GM12891 (cell line): ENCODE measurements at places on chromosomes 13 and 19.

- DNase-seq: no peak
Observed at GRCh38 chr19:55311797-55312196, 13.3 kb downstream of the TMEM150B start.

DNA sequence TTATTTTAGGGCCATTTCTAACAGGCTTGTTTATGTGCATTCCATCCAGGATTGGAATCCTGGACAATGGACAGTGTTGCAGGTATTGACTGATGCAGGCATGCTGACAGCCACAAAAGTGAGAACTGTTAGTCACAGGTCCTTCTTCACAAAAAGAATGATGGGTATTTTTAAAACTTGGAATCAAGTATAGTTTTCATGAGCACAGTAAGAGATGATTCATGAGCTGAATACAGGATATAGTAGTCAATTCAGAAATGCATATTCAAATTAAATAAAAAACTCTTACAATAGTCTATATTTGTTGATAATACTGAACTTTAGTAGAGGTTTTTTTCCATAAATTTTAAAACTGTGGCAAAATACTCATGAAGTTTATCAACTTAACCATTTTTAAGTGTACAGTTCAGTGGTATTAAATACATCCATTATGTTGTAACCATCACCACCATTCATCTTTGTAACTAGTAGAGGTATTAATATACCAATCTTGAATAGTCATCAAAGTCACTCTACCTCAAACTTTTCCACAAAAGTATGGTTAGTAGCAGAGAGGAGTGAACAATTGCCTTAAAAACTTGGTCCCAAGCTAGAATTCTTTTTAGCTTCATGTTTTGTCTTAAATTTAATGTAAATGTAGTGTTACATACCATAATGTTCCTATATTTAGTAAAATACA is 79.5 kb downstream of the KCNRG start:
- no peak for DNase-seq

- no peak for DNase-seq
Observed at GRCh38 chr19:18110609-18111232, 13.1 kb downstream of the MAST3 start.

- DNase-seq: no peak
Observed at GRCh38 chr13:113666951-113667701, at the start of gene GRK1. TSS of gene GRK1 (plus strand) at chr13:113667219. CDS start at chr13:113667387, 168 bp downstream.

GRCh38 chr19:10517361-10517759 is at the start of gene S1PR5:
TSS of gene S1PR5 (minus strand) at chr19:10517447. CDS start at chr19:10515011, 2,436 bp downstream.
- no peak for DNase-seq

DNA sequence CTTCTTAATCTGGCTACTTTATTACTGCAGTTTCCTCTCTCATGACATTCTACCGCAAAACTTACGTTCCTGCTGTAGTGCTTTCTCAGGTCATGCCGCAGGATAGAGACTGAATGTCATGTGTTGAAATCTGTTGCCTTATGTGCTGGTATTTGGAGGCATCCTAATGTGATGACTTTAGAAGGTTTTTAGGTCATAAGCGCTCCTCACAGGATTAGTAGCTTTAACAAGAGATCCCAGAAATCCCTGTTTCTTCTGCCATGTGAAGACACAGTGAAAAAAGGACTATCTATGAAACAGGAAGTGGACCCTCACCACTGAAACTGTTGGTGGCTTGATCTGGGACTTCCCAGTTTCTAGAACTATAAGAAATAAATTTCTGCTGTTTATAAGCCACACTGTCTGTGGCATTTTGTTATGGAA is 209.3 kb downstream of the LACC1 start:
- no peak for DNase-seq

DNA sequence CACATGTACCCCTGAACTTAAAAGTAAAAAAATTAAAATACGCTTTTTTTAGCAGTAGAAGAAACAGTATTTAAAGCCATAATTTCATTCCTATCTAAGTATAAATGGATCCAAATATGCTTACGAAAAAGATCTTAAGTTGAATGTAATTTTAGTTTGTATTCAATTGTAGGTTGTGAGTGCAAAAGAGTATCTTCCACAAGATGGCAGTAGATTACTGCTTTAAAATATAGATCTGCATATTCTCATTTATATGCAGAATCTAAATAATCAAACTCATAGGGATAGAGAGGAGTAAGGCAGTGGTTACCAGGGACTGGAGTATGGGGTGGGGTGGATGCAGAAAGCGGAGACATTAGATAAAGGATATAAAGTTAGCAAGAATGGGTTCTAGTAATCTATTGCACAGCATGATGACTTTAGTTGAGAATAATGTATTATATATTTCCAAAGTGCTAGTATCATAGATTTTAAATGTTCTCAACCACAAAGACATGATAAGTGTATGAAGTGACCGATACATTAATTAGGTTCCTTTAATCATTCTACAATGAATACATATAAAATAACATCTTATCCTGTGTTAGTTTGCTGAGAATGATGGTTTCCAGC is 14.2 kb downstream of the OR7A17 start:
- DNase-seq: no peak

DNA sequence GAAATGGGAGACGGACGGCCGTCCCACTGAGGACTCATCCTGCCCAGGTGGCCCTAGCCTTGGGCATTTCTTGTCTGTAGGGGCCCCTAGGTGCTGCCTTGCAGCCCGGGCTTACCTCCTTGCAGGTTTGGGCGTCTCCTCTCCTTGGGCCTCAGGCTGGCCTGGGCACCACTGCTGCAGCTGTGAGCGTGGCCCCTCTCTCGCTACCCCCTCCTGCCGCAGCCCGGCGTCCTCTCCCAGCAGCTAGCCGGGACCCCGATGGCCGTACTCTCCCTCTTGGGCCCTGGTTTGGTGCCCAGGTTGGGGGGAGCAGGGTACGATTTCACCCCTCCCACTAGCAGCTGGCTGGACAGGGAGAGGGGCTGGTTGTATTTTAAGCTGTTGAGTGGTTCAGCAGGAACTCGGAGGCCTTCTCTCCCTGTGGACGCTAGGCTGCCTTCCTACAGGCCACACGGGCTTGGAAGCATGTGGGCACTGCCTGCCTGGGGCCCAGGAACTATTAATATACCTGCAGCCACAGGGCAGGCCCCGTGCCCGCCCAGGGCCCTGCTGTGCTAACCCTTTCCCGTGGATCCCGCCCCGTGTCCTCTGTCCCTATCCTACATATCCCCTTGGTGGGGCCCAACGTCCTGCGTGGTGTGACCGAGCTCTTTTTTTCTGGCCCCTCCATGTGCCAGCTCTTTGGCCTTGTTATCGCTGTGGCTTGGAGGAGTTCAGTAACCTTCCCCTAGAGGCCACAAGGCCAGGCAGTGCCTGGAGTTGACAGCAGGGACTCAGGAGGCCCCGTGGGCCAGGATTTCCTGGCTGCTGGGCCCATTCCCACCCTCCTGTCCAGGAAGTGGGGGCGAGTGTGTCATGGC is 11.7 kb downstream of the NDUFB7 start:
- DNase-seq: no peak

- no peak for DNase-seq
Observed at GRCh38 chr13:82257790-82258507, 1624.3 kb downstream of the SLITRK1 start.

DNA sequence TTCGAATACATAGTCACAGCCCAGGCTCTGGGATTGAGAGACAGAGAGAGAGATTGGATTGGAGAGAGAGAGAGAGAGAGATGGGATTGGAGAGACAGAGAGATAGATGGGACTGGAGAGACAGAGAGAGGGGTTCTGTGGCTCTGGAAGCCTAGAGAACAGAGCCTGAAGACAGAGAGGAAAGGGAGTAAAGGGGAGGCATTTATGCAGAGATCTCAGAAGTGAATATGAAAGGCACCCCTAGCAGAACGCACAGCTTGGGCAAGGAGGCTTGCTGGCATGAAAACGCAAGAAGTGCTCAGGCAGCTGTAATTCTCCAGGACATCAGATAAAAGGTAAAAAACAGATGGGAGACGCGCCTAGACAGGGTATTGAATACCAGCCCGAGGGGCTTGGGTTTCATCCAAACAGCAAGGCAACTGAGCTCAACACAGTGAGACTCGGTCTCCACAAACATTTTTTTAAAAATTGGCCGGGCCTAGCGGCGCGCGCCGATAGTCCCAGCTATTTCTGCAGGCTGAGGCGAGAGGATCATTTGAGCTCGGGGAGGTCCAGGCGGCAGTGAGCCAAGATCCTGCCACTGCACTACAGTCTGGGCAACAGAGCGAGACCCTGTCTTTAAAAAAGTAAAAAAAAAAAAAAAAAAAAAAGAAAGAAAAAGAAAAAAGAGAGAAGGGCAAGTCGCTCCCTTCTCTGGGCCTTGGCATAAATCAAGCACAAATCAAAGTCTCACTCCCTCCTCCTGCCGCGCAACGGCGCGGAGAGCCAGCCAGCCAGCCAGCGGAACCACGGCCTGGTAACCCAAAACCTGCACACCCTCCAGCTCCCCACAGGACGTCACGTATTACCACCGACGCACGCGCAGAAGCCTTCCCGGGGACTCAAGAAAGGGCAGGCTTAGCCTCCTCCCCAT is 774 bp upstream of the PPP2R1A start:
- DNase-seq: no peak

- DNase-seq: no peak
Observed at GRCh38 chr19:16878181-16878965, 10.4 kb upstream of the F2RL3 start.

DNA sequence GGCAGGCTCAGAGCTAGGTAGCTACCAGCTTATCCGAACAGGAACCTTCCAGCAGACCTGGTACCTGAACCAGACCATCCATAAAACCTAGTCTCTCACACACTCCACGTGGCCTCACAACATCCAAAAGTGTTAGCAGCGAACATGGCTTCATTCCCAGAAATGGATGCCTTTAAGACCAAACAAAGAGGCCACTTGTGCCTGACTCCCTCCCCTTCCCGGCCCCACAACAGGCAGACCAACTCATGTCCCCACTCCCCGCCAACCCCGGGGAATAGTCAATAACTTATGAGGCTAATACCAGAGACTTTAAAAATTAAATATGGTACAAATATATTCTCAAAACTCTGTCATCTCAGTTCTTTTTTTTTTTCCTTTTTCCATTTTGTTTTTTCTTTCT is 46.2 kb downstream of the ZNF557 start:
- DNase-seq: no peak
